ENCODE measurements at places on chromosomes 3 and 15. TPM values are rescaled to one million over a fixed set of nuclear protein-coding genes. Genes with fewer than 3 reads are reported as not detected.

C2CD4A gene
- total RNA-seq: 0.17 TPM

CD200R1 gene
- not detected for total RNA-seq

FOXB1 gene
- not detected for total RNA-seq

CCK gene
- total RNA-seq: 2.7 TPM

MOBP gene
- 0.16 TPM for total RNA-seq

MSL2 gene
- 6.7 TPM for total RNA-seq

ROPN1 gene
- total RNA-seq: not detected

TMEM207 gene
- total RNA-seq: not detected

LRRN1 gene
- not detected for total RNA-seq

SLC28A1 gene
- total RNA-seq: not detected

VWA5B2 gene
- 0.60 TPM for total RNA-seq

CKMT1B gene
- total RNA-seq: 5.1 TPM

GOLGA8J gene
- total RNA-seq: 0.12 TPM

SI gene
- not detected for total RNA-seq

Measured in A549 treated with Mapracorat at 1 μM for 4 hours (cell line).